ENCODE measurements at places on chromosomes 5 and 9.

GRCh38 chr5:61280205-61280604 is 51.9 kb upstream of the ZSWIM6 start:
- no peak for DNase-seq

DNA sequence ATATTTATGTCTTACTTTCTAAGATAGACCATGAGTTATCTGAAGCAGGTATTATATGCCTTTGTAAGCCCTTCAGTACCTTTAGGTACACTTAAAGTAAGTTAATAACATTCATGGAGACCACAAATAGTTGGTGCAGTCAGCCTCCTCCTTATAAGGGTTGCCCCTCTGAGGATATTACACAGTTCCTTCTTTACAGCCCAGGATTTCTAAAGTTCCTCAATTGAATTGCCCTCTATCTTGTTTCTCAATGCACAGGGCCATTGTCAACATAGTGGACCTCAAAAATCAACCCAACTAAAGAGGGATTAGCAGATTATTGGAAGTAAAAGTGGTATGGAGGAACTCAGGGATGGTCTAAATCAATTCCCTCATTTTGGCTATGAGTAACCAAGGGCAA is 50.3 kb downstream of the HMHB1 start:
- no peak for DNase-seq

DNA sequence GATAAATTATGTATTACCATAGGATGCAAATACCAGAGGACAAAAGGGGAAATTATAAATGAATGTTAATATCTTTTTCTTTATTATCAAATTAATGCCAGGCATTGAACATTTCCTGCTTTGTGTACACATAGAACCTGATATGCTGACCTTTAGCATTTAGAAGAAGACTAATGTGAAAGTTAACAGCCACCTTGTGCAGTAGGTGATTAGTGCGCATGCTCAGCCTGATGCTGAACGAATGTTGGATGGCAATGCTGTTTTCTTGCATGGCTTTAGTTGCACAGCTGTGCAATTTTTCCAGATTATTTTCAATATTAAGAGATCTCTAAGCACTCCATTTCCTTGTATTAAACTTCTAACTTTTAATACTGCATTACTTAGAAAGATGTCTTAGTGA is 45.5 kb downstream of the CCNH start:
- DNase-seq, result no peak

DNA sequence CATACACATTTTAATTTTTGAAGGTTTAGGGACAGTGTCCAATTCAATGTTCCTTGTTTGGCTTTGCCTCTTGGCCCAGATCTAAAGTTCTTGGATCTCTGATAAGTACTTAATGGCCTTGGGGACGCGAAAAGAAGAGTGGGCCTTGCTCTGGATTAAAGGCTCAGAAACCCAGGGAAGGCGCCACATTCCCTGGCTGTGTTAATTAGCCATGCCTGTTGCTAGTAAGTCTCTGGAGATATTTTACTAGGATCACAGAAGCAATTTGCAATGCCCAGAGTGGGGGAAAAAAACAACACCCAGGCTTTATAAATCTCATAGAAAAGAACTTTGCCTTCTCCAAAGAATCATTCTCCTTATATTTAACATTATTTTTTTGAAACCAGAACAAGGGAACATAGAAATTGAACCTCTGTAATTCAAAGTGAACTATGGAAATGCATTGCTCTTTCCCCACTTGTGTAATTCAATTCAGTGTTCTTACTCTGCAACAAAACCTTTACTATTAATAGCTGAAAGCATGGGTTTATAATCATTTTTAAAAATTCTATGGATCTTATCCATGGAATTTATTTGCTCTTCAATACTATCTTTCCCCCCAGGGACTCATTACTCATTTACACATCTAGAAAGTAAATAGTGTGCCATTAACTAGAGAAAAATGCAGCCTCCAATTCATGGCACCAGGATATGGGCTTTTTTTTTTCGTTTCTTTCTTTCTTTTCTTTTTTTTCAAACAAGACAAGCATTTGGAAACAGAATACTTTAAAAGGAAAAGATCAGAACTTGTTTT is 172.2 kb upstream of the ANKRD55 start:
- no peak for DNase-seq

GRCh38 chr9:134809826-134810225 is 70.8 kb upstream of the FCN2 start:
- no peak for DNase-seq

DNA sequence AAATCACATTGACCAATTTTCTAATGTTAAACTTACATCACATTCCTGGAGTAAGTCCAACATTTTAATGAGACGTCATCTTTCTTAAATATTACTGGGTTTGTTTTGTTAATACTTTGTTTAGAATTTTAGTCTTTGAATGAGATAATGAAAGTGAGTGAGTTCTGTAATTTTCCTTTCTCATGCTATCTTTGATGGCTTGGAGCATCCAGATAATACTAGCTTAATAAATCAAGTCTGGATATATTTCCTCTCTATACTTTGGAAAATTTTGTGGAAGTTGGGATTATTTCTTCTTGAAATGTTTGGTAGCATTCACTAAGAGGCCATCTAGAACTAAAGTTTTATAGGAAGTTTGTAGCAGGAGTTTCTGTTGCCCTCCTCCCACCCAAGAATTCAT is 90.8 kb upstream of the IL7R start:
- DNase-seq, result no peak

GRCh38 chr5:122030251-122030650 is 47.8 kb downstream of the LOX start:
- DNase-seq, result no peak

GRCh38 chr9:136544548-136544963 is 1.3 kb downstream of the NOTCH1 start:
- peak; percentile 43 for DNase-seq

DNA sequence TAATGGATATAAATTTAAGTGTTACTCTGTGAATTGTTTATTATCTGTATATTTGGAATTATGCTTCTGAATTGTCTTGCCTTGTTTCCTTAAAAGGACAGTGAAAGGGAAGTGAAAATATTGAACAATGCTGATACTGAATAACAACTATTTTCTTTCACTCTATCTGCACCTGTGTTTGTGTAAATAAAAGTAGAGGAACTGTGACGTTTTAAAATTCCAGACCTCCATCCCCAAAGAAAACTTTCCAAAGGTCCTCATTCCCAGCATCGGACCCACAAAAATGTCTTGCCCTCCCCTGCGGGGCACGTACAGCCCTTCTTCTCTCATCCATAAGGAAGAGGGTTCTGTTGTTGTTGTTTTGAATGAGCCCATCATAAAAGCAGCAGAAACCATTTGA is 100.0 kb downstream of the NLN start:
- no peak for DNase-seq

GRCh38 chr5:54753034-54753433 is 232.4 kb downstream of the ESM1 start:
- no peak for DNase-seq

- DNase-seq, result no peak
These were observed 29.8 kb downstream of the ANKRD33B start for GRCh38 chr5:10593531-10594181.

DNA sequence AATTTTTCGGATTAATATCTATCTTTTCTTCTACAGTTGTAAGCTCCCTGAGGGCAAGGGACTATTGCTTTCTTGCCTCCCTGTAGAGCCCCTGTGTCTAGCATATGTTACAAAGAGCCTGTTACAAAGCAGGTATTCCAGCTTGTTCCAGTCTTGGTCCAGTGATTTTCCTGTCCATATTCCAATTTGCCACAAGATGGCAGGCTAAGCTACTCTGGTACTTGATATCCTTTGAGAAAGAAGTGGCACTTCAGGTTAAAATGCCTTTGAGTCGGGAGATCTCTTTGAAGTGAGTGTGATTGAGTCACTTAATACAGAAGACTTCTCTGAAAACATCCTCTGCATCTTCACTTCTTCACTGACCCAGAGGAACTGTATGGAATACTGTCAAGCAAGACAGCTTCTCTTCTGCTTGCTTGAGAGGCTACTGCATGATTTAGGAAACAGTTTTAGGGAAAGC is 24.5 kb downstream of the CAVIN4 start:
- DNase-seq, result no peak

GRCh38 chr9:26551451-26551850 is 341.2 kb downstream of the CAAP1 start:
- DNase-seq, result no peak

- DNase-seq, result no peak
These were observed 351.5 kb downstream of the GADD45G start for GRCh38 chr9:89956331-89956730.

- no peak for DNase-seq
These were observed 119.2 kb downstream of the RGS3 start for GRCh38 chr9:113582698-113583200.

Measured in effector CD4-positive, alpha-beta T cell (primary cell).